ENCODE measurements at places on chromosomes 16 and 17.

DNA sequence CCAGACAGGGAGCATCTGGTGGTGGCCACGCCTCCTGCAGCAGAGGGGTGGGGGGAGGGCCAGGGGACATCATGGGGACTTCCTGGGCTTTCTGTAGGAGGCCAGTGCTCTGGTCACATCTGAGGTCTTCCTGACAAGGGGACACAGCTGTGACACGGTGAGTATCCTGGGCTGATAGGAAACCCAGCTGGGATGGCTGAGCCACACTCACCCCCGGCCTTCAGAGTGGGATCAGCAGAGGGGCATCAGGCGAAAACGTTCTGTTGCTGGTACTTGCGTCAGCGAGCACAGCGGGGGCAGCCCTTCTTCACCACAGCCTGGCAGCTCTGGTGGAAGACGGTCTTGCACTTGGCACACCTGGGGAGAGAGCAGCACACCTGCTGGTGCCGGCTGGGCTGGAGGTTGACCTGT, 122.9 kb upstream of the SMURF2 start:
- no peak for DNase-seq

DNA sequence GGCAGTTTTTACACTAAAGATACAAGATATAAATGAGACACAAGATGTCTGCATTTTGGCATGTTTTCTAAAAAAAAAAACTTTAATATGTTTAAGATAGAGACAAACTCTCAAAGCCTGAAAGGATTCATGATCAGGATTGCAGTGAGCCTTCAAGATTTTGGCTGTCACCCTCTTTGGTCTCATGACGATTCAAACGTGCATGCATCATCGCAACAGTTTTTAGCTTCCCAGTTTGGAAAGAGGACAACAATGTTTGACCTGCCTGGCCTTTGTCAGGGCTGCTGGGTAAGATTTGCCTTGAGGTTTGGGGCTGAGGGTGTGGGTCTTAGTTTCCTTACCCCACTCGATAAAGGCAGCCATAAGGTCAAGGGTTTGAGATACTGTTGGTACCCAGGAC, 134.1 kb downstream of the RGS9 start:
- no peak for DNase-seq

- DNase-seq: peak; percentile 29
Observed at GRCh38 chr16:2339521-2340484, 725 bp downstream of the ABCA3 start.

GRCh38 chr16:54588026-54588425, 301.4 kb upstream of the IRX3 start:
- DNase-seq: no peak

GRCh38 chr17:45828171-45828570, 16.5 kb upstream of the SPPL2C start:
- no peak for DNase-seq

DNA sequence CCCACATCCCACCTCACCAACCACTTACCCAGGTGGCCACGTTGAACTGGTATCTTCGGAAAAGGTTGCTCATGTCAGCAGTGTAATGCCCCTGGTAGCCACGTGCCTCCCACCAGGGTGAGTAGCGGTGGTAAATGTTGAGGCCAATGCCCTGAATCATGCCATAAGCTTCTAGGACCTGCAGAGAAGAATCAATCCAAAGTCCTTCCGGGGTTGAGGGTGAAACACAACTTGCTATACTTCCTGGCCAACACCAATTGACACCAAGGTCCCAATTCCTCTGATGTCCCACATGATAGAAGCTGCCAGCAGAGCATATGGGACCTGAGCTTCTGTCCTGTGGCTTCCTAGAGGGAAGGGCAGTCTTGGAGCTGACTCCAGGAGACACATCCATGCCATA, 11.3 kb upstream of the CNOT1 start:
- no peak for DNase-seq

DNA sequence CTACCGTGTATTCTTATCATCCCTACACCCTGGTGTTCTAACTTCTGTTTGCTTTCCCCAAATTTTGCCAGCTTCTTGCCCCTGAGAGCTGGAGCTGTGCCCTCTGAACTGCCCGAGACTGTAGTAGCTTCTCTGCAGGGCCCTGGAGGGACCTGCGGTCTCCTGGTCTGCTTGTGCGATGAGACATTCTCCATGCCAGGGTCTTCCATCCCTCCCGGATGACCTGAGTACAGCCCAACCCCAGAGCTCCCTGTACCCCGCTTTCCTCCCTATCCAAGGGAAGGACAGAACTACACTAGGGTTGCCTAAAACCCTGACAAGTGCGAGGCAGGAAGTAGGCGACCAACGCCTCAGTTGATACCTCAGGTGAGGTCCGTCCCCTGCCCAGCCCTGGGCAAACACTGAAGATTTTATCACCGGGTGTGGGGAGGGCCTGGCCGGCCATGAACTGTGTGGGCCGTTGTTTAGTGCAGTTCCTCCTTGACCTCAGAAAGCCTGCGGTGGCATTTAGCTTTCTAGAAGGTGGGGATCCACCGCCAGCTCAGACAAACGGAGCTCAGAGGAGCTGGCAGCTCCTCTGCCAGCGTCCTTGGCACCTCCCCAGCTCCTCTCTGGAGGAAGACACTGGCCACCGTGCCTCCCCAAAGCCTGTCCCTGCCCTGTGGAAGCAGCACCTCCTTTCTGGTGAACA, 13.7 kb downstream of the CANT1 start:
- DNase-seq: no peak

- no peak for DNase-seq
Observed at GRCh38 chr16:50252082-50252611, 14.2 kb upstream of the ADCY7 start.

DNA sequence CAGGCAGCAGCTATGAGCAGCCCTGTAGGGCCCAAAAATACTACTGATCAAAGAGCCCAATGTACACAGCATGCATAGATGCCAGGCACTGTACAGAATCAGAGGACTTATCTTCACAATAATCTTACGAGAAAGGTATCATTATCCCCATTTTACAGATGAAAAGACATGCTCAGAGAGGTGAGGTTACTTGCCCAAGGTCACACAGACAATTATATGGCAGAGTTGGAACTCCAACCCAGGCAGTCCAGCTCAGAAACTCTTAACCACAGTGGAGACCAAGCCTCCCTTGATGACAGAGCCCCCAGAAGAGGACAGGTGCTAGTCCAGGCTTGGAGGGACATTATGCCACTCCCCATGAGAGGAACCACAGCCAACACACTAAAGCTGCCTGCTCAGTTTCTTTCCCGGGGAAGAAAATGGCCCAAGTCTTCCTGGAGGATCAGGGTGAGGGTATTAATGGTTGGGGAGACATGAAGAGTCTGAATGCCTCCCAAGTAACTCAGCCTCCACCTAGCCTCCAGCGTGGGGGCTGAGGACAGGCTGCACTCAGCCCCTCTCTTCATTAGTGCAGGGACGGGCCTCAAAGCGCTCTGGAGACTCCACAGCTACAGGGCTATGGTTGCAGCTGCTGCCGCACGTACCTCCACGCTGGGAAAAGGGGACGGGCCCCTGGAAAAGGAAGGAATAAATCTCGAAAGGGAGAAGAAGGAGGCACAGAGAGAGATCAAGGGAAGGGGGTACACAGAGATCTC, 826 bp downstream of the UNC119 start:
- no peak for DNase-seq

- no peak for DNase-seq
Observed at GRCh38 chr17:69060822-69061221, at the start of gene ABCA9. Gene ABCA9 (minus strand): TSS chr17:69060927. CDS start chr17:69051126, 9,801 bp downstream.

DNA sequence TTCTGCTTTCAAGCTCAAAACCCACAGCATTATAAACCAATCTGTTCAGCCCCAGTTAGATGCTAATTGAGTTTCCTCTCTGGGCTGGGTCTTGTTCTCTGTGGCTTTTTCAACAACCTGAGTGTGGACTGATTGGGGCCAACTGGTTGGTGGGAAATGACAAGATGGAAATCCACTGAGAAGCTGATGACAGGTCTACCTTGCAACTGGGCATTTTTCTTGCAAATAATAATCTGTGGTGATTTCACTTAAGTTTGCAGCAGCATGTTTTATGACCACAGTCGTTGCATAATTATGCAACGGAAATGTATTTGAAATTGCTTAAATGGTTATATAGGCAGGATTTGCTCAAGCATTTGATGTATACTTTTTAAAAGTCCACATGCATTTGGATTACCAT, 69.9 kb downstream of the AKAP1 start:
- DNase-seq: no peak

DNA sequence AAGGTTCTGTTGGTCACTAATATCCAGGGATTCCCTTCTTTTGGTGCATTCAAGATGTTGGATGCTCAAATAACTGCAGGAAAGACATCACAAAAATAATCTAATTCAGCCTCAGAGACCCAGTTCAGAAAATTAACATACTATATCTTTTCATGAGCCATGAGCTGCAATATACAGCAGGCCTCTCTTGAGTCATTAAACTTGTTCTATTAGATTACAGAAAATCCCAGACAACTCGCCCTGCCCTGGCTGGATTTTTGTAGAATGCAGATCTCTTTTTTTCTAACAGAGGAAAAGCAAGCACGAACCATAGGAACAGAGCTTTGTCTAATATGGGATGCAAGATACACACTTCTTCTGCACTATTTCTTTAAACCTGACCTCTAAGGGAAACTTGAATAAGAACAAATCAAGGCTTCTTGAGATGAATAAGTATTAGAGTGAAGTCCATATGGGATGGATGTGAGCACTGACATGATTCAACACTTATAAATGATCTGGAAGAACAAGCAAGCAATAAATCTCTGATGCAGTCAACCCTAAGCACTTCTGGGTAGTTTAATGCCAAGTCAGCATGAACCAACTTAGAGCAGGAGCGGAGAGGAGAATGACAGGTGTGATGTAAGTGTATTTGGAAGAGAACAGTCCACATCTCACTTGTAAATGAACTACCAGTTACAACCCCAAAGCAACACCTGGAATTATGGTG, 70.7 kb upstream of the GNAO1 start:
- no peak for DNase-seq

DNA sequence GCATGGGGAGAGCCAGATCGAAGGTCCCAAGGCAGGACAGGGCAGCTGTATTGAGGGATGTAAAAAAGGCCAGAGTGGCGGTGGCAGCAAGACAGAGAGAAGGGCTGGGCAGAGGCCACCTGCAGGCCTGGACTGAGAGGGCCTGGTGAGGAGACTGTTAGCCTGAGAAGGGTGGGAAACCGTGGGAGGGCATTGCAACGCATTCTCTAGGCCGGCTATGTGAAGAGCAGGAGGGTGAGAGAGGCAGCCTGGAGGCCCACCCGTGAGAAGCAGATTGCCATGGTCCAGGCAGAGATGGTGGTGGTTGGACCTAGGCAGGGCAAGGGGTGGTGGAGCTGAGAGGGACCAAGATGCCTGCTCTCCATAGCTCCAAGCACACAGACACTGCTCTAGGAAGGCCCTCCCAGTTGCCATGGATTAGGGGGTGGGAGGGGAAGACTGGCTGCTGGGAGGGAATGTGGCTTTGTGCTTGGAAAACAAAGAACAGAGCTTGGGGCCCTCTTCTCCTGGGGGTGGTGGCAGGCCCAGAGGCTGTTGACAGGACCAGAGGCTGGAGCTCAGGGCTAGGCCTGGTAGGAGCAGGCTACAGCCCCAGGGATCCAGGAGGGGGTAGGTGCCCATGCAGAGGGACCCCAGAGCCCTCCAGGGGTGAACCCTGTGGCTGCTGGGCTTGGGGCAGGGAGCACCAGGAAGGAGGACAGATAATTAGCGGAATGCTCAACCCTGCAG, 12.4 kb upstream of the TCAP start:
- no peak for DNase-seq

GRCh38 chr16:6195966-6196365, 1098.4 kb upstream of the EEF2KMT start:
- no peak for DNase-seq

DNA sequence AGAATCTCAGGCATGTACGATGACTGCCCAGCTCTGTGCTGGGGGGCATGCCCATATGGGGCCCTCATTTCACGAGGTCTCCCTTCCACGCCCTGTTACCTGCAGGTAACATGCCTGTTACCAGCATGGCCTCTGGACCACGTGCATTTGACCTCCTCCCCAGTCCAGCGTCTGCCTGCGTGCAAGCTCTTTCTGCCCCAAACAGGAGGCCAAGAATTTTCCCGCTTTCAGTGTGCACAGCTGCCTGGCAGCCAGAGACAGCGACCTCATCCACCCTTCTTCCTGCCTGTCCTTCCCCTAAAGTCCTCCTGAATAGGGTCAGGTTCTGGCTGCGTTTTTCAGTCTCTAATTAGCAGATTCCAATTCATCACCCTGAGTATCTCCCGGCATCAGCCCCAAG, 306.5 kb upstream of the ZFHX3 start:
- no peak for DNase-seq

DNA sequence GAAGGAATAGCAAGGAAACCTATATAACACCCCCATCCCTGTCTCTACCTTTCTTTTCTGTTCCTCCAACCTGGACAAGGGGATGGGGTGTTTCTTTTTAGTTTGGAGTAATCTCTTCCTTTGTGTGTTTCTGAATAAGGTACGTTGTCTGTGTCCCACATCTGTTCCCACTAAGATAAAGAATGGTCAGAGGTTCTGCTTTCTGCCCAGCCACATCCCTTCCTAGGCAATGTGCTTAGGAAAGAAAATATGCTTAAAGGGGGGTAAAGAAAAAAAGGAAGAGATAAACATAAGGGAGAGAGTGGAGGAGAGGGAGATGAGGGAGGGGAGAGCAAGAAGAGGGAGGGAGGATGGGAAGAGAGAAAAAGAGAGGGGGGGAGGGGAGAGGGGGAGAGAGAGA, 35.1 kb downstream of the SLC6A2 start:
- no peak for DNase-seq

DNA sequence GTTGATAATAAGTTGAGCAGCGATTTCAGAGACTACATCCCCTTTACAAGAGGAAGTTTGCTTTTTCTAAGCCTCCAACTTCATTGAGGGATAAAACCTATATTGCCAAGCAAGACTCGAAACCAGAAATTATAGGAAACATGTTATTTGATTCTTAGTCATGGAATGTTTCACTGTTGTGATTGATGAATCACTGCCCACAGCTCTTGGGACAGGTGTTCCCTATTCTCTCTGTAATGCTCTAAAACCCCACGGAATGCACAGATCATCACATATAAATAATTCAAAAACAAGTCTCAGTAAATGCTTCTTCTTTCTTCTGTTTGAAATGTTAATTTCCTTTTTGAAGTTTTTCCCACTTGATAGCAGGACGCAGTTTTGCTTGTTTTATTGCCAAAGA, 809.5 kb upstream of the GOT2 start:
- no peak for DNase-seq

- no peak for DNase-seq
Observed at GRCh38 chr17:16489431-16489830, 2.6 kb downstream of the LRRC75A start.

DNA sequence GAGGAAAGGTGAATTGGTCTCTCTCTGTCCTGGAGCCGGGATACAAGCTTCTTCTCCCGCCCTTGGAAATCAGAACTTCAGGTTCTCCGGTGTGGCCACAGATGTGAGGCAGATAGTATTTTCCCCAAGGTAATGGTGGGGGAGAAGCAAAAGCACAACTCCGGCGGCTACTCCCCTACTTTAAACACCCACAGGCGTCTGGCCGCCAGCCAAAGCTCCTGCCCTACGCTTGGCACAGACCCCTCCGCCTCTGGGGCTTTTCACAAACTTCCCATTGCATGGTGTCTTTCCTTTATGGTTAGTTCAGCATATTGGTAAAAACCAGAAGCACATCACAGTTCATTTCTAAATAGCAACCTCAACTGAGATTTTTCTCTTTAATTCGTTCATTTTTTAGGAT, 39.4 kb upstream of the B4GALNT2 start:
- no peak for DNase-seq

Data from T-helper 9 cell (primary cell).